Stimulated activated CD8-positive, alpha-beta memory T cell treated with anti-CD3 and anti-CD28 coated beads, Interleukin-2, amount 100 ng/mL, for 1 hour (primary cell): ENCODE measurements at places on chromosomes 11 and 22.

GRCh38 chr11:119683783-119684182, 45.2 kb downstream of the NECTIN1 start:
- no peak for DNase-seq

DNA sequence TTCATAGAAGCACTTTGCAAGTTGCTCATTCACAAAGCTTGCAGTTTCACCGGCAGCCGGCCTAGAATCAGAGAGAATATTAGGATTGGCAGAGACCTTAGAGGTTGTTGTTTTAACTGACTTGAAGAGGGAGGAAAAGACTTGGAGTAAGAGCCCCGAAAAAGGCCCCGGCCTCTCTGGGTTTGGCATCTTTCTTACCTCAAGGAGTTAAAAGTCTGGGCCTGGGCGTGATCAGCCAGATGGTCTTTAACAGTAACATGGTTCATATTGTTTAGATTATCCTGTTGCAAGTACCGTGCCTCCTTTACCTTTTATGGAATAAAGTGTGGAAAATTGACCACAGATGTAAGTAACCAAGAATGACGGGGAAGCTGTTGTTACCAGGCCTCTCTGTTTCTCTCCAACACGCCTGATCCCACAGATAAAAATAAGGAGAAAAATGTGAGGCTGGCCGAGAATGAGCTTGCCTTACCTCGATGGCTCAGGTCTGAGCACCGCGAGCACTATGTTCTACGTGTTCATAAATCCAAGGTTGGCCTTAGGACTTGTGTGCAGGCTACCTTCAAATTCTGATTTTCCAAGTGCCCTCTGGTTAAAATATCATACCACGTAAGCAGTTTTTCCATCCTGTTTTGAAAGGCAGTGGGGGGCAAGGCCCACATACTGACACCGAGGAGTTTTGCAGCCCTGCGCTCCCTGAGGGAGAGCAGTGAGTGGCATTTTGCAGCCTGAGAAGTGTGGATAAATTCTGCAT, 56.4 kb downstream of the PARVA start:
- no peak for DNase-seq

DNA sequence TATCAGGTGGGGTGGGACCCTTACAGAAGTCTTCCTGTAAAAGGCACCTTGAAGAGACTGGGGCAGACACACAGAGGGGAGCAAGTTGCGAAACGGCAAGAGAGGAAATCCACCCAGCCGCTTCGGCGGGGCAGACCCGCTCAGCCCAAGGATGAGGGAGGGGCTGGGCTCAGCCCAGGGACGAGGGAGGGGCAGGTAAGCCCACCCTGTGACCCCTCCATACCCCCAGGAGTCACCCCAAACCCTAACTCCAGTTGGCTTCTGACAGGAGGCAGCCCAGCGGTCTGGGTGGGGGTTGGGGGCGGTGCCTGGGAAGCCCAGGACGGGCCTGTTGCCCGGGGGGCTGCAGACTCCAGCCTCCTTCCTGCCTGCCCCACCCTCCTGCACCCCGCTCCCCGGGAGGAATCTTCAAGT, 965 bp downstream of the OSBPL5 start:
- DNase-seq = no peak

- DNase-seq = no peak
Measured at GRCh38 chr11:129734654-129735053, 81.0 kb upstream of the TMEM45B start.

DNA sequence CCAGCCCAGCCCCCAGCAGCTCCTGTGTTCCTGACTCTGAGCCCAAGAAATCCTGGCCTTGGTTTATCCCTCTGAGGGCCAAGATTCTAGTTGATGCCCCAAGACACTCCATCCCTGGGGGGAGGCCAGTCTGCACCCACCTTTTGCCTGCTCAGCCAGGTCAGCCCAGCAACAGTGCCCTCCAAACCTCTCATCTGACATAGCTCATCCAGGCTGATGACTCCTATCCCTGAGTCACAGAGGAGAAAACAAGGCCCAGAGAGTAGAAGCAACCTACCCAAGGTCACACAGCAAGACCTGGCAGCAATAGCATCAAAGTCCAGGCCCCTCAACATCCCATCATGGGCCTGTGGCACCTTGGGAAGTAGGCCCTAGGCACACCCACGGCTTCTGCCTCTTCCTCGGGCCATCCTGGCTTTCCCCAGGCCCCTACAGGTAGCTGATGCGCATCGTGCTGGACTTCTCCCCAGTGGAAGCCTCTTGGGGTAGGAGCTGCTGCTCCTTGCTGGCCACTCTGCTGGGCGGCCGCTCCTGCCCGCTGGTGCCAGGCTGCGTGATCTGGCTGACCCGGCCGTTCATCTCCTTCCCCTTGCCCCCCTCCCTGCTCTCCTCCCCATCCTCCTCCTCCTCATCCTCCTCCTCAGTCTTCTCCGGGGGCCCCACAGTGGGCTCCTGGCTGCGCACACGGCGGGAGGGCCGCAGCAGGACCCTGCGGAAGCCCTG, 6.0 kb downstream of the SSTR3 start:
- DNase-seq = no peak

- no peak for DNase-seq
Measured at GRCh38 chr11:134905928-134906327, 493.9 kb upstream of the B3GAT1 start.

- DNase-seq = no peak
Measured at GRCh38 chr22:19446603-19447329, 745 bp downstream of the C22orf39 start.

GRCh38 chr11:10476927-10477689, 22.0 kb downstream of the AMPD3 start:
- DNase-seq = no peak

- DNase-seq = no peak
Measured at GRCh38 chr11:126053415-126054286, 9.0 kb downstream of the CDON start.

GRCh38 chr11:10674911-10675440, 18.6 kb downstream of the IRAG1 start:
- DNase-seq = no peak

GRCh38 chr11:606245-606644, 9.5 kb downstream of the IRF7 start:
- DNase-seq = no peak

DNA sequence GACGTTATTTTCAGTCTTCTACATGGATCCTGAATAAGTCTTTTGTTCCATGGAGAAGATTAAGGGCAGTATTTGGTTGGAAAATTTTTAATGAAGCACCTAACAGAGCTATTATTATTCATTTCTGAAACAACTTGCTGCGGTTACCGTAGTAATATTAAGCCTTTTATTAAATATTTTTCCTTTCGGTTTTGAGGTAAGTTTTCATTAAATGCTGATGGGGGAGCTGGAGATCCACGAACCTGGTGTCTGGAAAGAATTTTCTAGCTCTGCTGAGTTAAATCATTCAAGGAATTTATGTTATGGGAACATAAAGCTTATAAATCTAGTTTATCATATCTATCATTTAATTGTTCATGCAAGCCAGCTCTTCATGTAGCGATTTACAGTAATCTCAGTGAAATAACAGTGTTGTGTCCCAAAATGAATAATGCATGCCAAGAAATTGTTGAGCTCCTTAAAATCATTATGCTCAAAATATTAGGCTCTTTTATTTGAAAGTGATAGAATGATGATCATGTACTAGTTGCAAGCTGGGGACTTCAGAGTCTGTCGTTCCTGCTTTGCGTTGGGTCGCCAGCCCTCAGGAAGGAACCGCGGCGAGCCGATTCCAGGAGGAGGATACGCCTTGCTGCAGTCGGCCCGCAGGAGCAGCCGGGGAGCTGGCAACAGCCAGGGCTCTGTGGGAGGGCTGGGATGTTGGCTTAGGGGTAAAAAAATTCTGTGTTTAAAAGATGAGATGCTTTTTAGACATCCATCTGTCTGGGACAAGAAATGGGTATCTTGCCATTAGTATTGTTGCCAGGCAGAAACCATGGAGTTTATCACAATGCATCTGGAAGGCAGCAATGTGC, 83.1 kb downstream of the TBC1D22A start:
- no peak for DNase-seq

- DNase-seq = no peak
Measured at GRCh38 chr11:91433284-91434010, 791.2 kb upstream of the FAT3 start.

DNA sequence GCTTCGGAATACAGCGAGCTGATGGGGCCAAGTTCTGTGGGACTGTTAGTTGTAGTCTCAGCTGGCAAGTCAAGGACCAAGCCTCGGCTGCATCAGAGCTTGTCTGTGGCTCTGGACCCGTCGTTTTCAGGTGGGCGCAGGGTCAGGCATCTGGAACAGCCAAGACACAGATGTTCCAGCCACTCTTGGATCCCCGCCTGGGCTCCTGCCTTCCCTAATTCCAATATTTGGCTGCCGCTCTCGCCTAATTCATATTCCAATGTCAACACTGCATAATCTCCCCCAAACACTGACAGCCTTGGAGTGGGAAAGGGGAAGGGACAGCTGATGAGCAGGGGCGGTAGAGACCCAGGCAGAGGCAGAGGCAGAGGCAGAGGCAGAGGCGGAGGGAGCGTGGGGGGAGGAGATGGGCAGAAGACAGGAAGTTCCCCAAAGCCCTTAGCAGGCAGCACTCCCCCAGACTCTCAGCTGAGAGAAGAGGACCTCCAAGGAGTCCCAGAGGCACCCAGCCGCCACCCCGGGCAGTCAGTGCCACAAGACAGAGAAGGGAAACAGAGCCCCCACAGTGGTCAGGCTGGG, 49.6 kb upstream of the SLC35C1 start:
- no peak for DNase-seq

DNA sequence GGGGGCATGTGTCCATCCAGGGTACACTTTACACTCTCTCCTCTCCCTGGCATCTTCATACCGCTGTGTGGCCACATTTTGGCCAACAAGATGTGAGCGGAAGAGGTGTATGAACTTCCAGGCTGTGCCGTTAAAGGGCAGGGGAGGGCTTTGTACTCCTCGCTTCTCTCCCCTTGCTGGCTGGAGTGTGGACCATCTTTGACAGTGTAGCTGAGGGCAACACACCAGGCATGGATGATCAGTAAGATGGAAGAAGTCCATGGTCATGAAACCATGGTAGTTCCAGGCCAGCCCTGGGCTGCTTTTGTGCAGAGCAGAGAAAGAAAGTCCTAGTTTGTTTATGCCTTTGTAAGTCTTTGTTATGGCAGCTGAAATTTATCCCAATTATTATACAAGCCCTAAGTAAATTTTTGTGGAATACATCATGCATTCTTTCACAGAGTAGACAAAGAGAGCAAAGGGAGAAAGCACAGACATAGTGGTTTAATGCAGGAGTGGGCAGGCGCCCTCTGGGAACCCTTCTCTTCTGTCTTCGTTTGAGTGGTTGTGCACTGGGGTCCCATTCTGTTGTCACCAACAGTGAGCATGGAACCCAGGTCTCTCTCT, 70.4 kb downstream of the FBXO7 start:
- no peak for DNase-seq

- no peak for DNase-seq
Measured at GRCh38 chr22:38213319-38213989, 11.7 kb downstream of the MAFF start.

- DNase-seq = no peak
Measured at GRCh38 chr22:30219049-30219654, 27.4 kb downstream of the LIF start.

DNA sequence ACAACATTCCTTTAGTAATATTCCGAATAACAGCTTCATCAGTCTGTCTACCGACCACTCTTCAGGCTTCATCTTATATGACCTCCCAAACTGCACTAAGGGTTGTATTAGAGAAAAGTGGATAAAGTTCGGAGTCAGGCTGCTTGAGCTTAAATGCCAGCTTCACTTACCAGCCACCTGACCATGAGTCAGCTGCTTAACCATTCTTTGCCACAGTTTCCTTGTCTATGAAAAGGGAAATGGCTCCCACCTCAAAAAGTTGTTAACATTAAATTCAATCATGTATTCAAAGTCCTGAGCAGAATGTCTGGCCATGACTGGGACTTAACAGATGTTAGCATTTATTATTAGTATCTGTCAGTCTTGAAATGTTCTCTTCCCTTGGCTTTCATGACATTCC, 20.9 kb downstream of the LIMK2 start:
- no peak for DNase-seq

GRCh38 chr22:39996732-39997131, 2.0 kb downstream of the FAM83F start:
- no peak for DNase-seq

GRCh38 chr11:67056267-67057204, at the start of gene RHOD:
TSS of gene RHOD (plus strand) at chr11:67056847. CDS start at chr11:67056903, 56 bp downstream.
- no peak for DNase-seq

- no peak for DNase-seq
Measured at GRCh38 chr11:92955860-92956259, 13.6 kb upstream of the MTNR1B start.

DNA sequence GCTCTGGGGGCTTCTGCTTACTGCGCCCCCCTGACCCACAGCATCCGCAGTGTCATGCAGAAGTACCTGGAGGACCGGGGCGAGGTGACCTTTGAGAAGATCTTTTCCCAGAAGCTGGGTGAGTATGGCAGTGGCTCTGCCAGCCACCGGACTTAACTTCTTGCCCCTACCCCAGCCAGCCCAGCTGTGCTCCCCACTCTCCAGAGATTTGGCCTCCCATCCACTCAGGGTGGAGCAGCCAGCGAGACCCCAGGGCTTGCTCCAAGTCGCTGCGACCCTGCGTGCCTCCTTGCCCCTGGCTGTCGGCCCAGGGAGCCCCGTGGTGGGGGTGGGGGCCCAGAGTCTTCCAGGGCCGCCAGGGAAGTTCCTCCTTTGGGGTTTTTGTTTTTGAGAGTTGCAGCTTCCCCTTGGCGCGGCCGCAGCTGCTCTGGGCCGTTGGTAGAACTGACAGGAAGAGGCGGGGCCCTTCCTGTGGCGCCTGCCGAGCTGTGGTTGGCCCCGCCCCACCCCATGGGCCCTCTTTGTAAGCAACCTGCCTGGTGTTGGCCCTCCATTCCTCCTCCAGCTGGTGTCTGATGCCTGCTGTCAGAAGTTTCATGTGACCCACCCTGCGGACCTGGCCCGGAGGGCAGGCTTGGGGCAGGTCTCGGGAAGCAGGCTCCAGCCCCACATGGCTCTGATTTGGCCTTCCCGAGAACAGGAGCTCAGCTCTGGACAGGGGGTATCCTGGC, 11.1 kb downstream of the GRK2 start:
- DNase-seq = peak; percentile 85

GRCh38 chr11:30495437-30495836, 90.7 kb downstream of the MPPED2 start:
- no peak for DNase-seq

GRCh38 chr11:123231256-123231655, 36.2 kb upstream of the CLMP start:
- DNase-seq = no peak
